Osteocyte (in vitro differentiated cells): ENCODE measurements at places on chromosomes 6 and 20. TPM values are rescaled to one million over a fixed set of nuclear protein-coding genes. Genes with fewer than 3 reads are reported as not detected.

GRCh38 chr20:16675001-16675564, 54.7 kb upstream of the SNRPB2 start:
- no peak for DNase-seq

GRCh38 chr6:24972311-24972958, 36.7 kb upstream of the RIPOR2 start:
- no peak for DNase-seq

GRCh38 chr20:37411408-37412219, 65.7 kb downstream of the SRC start:
- no peak for DNase-seq

DNA sequence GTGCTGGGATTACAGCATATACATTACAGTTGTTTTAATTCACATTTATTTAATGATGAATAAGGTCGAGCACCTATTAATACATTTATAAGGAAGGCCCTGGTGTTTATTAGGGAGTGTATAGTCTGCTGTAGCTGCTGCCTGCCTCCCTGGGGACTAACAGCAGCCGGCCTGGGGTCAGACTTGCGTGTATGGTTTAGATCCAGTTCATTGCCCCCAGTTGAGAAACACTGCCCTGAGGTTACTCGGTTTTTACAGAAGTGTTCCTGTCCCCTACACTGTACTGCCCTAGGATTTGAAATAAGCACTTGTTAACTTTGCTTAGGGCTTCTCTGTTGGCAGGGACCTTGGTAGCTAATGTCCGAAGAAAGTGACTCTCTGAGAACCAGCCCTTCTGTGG, 4.0 kb downstream of the TTPAL start:
- DNase-seq, result no peak

DNA sequence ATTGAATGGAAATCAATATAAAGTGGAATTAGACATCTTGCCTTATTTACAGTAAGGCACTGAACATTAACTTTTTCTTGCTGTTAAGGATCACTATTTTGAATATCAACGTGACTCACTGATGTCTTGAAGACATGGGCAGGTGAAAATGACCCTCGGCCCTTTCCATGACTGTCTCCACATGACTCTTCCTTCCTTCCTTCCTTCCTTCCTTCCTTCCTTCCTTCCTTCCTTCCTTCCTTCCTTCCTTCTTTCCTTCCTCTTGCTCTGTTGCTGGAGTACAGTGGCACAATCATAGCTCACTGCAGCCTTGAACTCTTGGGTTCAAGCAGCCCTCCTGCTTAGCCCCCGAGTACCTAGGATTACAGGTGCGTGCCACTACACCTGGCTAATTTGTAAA, 52.2 kb upstream of the TOX2 start:
- DNase-seq, result no peak

The PRL gene
- total RNA-seq, result not detected in 2 replicates

GRCh38 chr6:32603888-32604287, 14.2 kb upstream of the HLA-DRB1 start:
- DNase-seq, result no peak

- no peak for DNase-seq
These were observed 104.4 kb downstream of the BTBD3 start for GRCh38 chr20:12022126-12022525.

DNA sequence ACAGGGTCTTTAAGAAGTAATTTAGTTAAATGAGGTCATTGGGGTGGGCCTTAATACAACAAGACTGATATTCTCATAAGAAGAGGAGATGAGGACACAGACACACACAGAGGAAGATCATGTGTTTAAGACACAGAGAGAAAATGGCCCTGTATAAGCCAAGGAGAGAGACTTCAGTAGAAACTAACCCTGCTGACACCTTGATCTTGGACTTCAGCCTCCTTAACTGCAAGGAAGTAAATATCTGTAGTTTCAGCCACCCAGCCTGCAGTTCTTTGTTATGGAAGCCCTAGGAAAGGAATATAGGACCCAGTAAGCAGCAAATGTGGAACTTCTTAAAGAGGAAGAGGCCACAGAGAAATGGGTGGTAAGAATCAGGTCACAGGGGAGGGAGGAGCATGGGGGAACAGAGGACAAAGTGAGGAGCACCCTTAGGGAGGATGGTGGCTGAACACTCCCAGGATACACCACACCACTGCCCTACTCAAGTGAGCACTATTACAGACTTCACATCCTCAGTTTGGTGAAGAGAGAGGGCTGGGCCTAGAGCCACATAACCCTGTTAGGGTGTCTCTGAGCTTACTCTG, 762 bp downstream of the SIRPB1 start:
- no peak for DNase-seq

GRCh38 chr6:116363759-116364158, 7.0 kb upstream of the DSE start:
- no peak for DNase-seq

The COL11A2 gene
- total RNA-seq, result 2.7 and 3.3 TPM in 2 replicates

- DNase-seq, result no peak
These were observed 5.3 kb upstream of the AIF1 start for GRCh38 chr6:31609519-31610406.

- no peak for DNase-seq
These were observed 110.8 kb upstream of the MLN start for GRCh38 chr6:33914645-33915044.

DNA sequence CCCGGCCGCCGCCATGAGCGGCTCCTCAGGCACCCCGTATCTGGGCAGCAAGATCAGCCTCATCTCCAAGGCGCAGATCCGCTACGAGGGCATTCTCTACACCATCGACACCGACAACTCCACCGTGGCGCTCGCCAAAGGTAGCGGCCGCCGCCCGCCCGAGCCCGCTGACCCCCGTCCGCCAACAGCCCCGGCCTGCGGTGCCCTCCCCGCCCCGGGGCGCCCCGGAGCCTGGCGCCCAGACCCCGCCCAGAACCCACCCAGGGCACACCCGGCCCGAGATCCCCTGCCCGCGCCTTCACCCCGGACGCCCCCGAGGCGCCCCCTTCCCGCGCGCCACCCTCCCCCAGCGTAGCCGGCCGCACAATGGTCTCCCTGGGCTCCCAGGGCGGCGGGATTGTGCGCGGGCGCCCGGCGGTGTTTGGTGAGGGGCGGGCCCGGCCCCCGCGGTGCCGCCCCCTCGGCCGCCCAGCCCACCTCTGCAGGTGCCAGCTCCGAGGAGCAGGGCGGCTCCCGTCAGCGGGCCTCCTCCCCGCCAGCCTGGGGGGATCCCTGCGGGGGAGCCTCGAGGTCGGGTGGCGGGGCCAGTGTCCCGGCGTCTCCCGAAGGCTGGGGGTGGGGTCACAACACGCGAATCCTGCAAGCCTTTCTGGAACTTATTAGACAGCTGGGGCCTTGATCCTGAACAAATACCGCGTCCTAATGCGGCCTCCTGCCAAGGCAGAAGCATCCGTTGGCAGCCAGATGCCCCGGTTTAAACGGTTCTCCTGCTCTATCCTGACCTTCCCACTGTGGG, 577 bp downstream of the LSM14B start:
- no peak for DNase-seq

- DNase-seq, result peak; percentile 30
These were observed 285.3 kb downstream of the CDC5L start for GRCh38 chr6:44672841-44673240.

- DNase-seq, result no peak
These were observed 18.2 kb downstream of the STMND1 start for GRCh38 chr6:17120019-17120418.

GRCh38 chr20:23492292-23492691, 1.4 kb downstream of the CST8 start:
- no peak for DNase-seq

DNA sequence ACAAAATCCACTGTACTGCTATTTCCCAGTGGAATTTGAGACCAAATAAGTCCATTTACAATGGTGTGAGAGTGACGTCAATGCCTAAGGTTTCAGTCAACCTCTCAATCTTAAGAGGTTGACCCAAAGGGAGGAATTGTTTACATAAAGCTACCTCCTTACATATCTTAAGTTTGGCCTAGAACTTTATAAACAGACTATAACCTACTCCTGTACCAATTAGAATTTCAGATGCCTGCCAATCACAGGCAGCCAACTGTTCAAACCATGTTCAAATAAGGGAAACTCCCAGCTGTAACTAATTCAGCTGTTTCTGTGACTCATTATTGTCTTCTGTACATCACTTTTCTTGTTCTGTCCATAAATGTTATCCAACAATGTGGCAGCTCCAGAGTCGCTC, 14.5 kb downstream of the LGSN start:
- DNase-seq, result no peak

The TMEM30A gene
- 112 and 127 TPM in 2 replicates for total RNA-seq

GRCh38 chr6:116876107-116876506, 935 bp upstream of the RFX6 start:
- DNase-seq, result no peak

The BEND6 gene
- 7.0 and 9.2 TPM in 2 replicates for total RNA-seq

- no peak for DNase-seq
These were observed 30.2 kb downstream of the CSNK2A1 start for GRCh38 chr20:513429-513828.

DNA sequence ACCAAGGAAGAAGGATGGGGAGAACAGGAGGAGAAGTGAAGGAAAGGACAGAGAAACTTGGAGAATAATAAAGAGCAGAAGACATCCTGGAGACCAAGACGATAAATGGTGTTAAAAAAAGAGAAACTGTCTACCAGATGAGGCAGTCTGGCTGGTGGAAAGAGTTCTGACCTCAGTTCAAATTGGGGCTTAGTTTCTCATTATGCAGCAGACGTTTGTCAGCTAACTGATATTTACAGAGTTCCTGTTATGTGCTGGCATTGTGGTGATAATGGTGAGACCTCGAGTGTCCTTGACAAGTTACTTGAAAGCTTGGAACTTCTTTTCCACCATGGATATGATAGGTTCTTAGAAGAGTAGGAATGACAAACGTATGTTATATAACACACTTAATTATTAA, 142.7 kb downstream of the LRRC1 start:
- no peak for DNase-seq

DNA sequence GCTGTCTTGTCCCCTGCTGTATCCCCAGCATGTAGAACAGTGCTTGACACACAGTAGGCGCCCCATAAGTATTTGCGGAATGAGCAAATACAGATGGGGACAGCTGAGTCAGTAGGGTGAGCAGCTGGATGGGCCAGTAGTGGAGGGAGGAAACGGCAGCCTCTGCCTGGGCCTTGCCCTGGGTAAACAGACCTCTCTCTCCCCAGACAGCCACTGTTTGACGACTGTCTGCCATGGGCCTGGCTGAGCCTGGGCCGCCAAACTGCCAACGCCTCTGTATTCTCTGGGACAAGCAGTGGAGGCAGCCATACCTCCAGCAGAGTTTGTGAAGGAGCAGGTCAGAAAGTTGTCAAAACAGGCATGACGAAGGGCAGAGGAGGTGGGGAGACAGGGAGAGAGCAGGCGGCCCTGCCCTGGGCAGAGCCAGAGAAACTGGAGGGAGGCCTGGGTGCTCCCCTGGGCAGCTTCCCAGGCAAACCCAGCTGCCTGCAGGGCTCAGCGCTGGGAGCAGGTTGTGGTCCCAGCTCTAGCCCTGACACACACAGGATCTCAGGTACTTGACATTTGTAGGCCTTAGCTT, 15.2 kb downstream of the HNF4A start:
- DNase-seq, result no peak

The PABPC1L gene
- total RNA-seq, result 56.1 and 65.3 TPM in 2 replicates

The SLC22A2 gene
- total RNA-seq, result not detected in 2 replicates

- no peak for DNase-seq
These were observed 2.1 kb upstream of the SOX4 start for GRCh38 chr6:21591446-21591845.

- DNase-seq, result no peak
These were observed 53.2 kb upstream of the CD2AP start for GRCh38 chr6:47424436-47424836.

DNA sequence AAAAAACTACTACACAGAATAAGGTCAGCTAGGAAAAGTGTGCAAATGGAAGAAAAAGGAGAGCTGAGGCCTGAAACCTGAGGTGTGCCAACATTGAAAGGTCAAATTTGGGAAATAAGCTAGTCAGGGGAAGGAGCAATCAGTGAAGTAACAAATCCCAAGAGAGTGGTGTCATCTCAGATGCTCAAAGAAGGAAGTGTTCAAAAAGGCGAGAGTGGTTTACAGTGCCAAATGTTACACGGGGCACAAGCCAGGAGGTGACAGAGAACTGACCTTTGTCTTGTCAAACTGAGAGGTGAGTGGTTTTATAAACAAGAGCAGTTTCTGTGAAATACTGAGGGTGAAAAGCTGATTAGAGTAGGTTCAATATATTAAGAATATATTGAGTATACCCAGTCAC, 83.0 kb upstream of the TCF21 start:
- no peak for DNase-seq

DNA sequence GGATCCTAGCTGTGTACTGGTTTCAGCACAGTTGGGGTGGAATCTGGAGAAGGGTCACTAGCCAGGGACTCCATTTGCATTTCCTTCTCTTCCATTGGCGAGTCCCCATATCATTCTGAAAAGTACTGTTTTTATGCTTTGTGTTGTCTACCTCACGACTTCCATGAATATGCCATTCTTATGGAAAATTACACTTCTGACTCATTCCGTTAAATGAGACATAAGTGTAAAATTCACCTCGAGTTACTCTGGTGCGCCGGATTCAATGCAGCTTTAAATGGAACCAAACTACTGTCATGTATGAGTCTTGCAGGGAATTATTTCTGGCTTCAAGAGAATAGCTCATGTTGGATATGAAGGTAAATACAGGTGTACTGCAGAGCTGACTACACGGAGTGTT, 99.2 kb downstream of the PDE7B start:
- no peak for DNase-seq
